ENCODE measurements at places on chromosomes 4 and X.
A peak's percentile ranks its signal among the peaks of the same experiment; 100 is the strongest.

DNA sequence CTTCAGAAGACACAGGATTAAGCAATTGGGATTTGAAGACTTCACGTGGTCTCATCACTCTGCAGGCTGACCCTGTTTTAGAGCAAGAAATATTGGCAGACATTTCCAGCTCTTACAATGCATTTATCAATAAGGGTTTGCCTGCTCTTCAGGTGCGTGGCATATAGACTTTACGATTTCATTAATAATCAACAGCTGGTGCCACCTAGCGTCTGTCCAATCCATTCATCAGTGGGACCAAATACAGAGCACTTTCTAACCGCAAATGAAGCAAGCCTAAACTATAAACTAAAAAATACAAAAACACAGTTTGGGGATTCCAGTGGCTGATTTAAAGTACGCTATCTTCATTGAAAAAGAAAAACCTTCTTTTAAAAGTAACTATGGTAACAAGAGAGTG is 125.4 kb upstream of the DMD start:
- H3K36me3 ChIP-seq: no peaks in the 10 kb centered on the region
- DNase-seq: peak; percentile 26
- H3K4me3 ChIP-seq: no peak overlapping the region
- no peaks in the 10 kb centered on the region for H3K4me1 ChIP-seq

GRCh38 chrX:116409219-116409618 is 27.2 kb upstream of the SLC6A14 start:
- no peak overlapping the region for H3K4me3 ChIP-seq
- H3K27ac ChIP-seq: no peak overlapping the region
- no peaks in the 10 kb centered on the region for H3K27me3 ChIP-seq
- H3K36me3 ChIP-seq: no peaks in the 10 kb centered on the region

- H3K27me3 ChIP-seq: no peaks in the 10 kb centered on the region
- H3K4me3 ChIP-seq: no peak overlapping the region
- H3K4me1 ChIP-seq: no peaks in the 10 kb centered on the region
Measured at GRCh38 chr4:149836546-149836945, 20.9 kb upstream of the IQCM start.

GRCh38 chr4:1473718-1474117 is 67.5 kb upstream of the NKX1-1 start:
- H3K27ac ChIP-seq: no peak overlapping the region
- H3K36me3 ChIP-seq: no peaks in the 10 kb centered on the region
- DNase-seq: no peak

DNA sequence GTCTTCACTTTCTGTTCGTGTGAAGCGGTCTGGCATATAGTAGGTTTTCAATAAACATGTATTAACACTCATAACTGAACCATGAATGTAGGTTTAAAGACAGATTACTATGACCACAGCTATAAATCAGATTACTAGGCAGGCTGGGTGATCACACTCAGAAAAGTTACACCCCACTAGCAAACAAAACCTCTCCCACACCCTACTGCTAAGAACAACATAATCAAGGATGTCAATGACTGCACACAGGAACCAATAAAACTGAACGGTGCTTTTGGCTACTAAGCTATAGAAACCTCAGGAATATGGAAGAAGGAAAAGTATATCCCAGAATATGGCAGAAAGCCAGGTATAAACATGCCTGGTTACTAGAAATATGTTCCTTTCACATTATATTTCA is 676.9 kb downstream of the SMARCA1 start:
- no peak for DNase-seq
- H3K27ac ChIP-seq: no peak overlapping the region
- H3K4me3 ChIP-seq: no peak overlapping the region

DNA sequence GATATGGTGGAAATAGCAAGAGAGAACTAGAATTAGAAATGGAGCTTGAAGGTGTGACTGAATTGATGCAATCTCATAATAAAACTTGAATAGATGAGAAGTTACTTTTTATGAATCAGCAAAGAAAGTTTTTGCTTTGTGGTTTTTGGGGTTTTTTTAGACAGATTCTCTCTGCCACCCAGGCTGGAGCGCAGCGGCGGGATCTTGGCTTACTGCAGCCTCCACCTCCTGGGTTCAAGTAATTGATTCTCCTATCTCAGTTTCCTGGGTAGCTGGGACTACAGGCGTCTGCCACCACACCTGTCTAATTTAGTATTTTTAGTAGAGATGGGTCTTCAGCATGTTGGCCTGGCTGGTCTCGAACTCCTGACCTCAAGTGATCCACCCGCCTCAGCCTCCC is 23.7 kb upstream of the NEIL3 start:
- no peak for DNase-seq
- H3K36me3 ChIP-seq: no peaks in the 10 kb centered on the region
- no peak overlapping the region for H3K4me3 ChIP-seq
- H3K27me3 ChIP-seq: no peaks in the 10 kb centered on the region
- no peaks in the 10 kb centered on the region for H3K4me1 ChIP-seq

DNA sequence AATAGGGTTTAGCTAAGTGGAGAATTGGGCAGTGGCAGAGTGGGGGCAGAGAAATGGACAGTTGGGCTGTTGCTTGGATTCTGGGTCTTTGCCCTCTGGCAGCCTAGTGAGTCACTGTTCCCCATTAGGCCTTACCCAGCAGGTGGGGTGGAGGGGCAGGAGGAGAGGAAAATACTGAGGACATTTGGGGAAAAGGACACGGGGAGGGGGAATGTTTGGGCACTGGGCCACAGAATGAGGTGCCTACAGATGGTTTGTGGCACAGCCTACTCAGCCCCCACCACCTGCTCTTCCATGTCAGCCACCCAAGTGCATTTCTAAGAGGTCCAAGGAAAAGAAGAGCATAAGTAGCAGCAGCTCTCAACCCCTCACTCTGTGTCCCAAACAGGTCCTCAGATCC is 13.0 kb downstream of the SLC16A2 start:
- no peak for DNase-seq
- H3K4me3 ChIP-seq: no peak overlapping the region
- H3K27ac ChIP-seq: no peak overlapping the region
- no peaks in the 10 kb centered on the region for H3K4me1 ChIP-seq

DNA sequence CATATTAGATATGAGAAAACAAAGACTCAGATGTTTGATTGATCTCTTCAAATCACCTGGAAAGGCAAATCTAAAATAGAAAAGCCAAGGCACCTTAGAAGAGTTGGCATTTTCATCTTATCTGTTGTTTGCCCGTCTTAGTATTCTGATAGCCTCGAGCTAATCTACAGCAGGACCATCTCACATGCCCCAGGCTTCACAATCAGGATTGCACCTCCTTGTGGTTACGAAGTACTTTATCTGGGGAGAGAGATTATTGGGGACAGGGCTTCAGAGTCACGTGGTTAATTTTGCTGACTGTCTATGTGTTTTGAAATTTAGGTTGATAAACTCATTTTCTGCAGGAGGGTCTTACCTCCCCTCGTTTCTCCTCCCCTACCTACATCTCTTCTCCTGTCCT is 313.1 kb upstream of the ANXA10 start:
- no peak overlapping the region for H3K27ac ChIP-seq
- DNase-seq: peak; percentile 19
- no peaks in the 10 kb centered on the region for H3K36me3 ChIP-seq
- no peaks in the 10 kb centered on the region for H3K4me1 ChIP-seq
- H3K27me3 ChIP-seq: no peaks in the 10 kb centered on the region
- H3K4me3 ChIP-seq: no peak overlapping the region

DNA sequence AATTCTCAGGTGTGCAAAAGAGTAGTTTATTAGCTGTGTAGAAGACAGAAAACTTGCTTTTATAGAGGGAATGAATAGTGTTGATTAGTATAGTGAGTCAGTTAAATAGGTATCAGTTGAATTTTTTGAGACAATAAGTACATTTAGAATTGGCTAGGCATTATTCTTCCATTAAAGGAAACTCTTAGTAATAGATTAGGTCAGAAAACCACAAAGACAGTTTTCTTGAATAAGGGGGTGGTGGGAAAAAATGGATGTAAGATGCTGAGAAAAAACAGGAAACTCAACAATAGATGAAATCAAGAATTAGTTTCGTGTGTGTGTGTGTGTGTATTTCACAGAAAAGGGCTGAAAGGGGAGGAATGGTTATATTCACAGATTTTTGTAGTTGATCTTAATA is 16.8 kb downstream of the CD38 start:
- no peaks in the 10 kb centered on the region for H3K4me1 ChIP-seq
- no peaks in the 10 kb centered on the region for H3K27me3 ChIP-seq
- no peaks in the 10 kb centered on the region for H3K36me3 ChIP-seq

GRCh38 chr4:183098019-183098722 is 886 bp upstream of the WWC2 start:
- H3K4me1 ChIP-seq: no peaks in the 10 kb centered on the region
- peak overlapping the region; percentile 98 for H3K27ac ChIP-seq
- DNase-seq: no peak
- no peaks in the 10 kb centered on the region for H3K36me3 ChIP-seq
- no peaks in the 10 kb centered on the region for H3K27me3 ChIP-seq

DNA sequence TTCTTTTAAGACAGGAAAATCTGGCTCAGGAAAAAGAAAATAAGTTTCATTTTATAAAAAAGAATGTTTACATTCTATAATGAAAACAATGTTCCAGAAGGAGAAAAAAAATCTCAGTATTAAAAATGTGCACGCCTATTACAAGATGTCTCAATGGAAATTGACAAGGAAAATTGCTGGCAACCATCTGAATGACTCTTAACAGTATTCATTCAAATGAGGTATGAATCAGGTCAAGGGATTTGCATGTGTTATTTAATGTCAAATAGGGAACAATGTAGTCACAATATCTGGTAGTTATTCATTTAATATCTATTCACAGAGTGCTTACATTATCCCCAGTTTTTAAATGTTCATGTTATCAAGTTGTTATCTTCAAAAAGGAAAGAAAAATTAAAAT is 208.4 kb upstream of the TRAM1L1 start:
- no peaks in the 10 kb centered on the region for H3K4me1 ChIP-seq
- no peak for DNase-seq
- no peak overlapping the region for H3K4me3 ChIP-seq
- H3K27ac ChIP-seq: no peak overlapping the region
- H3K36me3 ChIP-seq: no peaks in the 10 kb centered on the region

GRCh38 chr4:7838136-7838782 is 101.4 kb downstream of the AFAP1 start:
- no peaks in the 10 kb centered on the region for H3K36me3 ChIP-seq
- H3K4me1 ChIP-seq: peaks cover 3% of the 10 kb centered on the region
- H3K27me3 ChIP-seq: no peaks in the 10 kb centered on the region

DNA sequence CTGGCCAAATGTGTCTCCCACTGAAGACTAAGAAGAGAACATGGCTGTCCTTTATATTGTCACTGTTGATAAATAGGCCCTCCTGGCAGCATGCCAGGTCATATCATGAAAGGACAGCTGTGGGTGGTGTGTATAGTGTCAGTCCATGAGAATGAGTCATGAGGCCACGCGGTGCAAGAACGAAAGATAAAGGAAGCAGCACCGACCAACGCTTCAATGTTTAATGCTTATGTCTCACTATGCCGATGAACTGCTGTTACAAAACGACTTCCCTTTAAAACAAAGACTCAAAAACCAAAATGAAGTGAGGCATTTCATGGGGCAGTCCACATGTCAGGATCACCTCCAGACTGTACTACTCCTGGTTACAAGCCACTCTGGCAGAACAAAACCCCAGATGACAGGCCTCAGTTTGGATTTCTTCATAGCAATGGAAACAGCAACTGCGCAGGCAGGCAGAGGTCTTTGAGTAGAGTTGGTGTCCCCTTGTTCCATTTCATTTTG is 5.2 kb upstream of the TCEANC start:
- H3K27ac ChIP-seq: no peak overlapping the region
- no peak for DNase-seq
- no peaks in the 10 kb centered on the region for H3K4me1 ChIP-seq

DNA sequence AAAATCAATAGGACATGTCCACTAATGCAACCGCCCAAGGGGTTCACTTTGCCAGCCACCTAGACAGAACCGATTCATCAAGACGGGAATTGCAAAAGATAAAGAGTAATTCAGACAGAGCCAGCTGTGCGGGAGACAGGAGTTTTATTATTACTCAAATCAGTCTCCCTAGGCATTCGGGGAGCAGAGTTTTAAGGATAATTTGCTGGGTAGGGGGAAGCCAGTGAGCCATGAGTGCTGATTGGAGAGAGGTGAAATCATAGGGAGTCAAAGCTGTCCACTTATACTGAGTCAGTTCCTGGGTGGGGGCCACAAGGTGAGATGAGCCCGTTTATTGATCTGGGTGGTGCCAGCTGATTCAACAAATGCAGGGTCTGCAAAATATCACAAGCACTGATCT is 8.5 kb downstream of the TMEM184C start:
- no peaks in the 10 kb centered on the region for H3K4me1 ChIP-seq
- no peaks in the 10 kb centered on the region for H3K27me3 ChIP-seq
- no peak overlapping the region for H3K4me3 ChIP-seq
- no peak for DNase-seq
- H3K27ac ChIP-seq: no peak overlapping the region

GRCh38 chrX:111376486-111376885 is 35.5 kb downstream of the DCX start:
- no peaks in the 10 kb centered on the region for H3K4me1 ChIP-seq
- H3K36me3 ChIP-seq: no peaks in the 10 kb centered on the region
- no peak for DNase-seq
- H3K4me3 ChIP-seq: no peak overlapping the region
- no peak overlapping the region for H3K27ac ChIP-seq
- H3K27me3 ChIP-seq: no peaks in the 10 kb centered on the region

- H3K27ac ChIP-seq: no peak overlapping the region
- no peaks in the 10 kb centered on the region for H3K36me3 ChIP-seq
- no peak overlapping the region for H3K4me3 ChIP-seq
- H3K27me3 ChIP-seq: no peaks in the 10 kb centered on the region
- no peaks in the 10 kb centered on the region for H3K4me1 ChIP-seq
Measured at GRCh38 chrX:75303795-75304194, 29.9 kb downstream of the UPRT start.

GRCh38 chr4:22130741-22131140 is 182.2 kb upstream of the KCNIP4 start:
- H3K4me3 ChIP-seq: no peak overlapping the region
- H3K27me3 ChIP-seq: no peaks in the 10 kb centered on the region
- no peak overlapping the region for H3K27ac ChIP-seq
- no peaks in the 10 kb centered on the region for H3K4me1 ChIP-seq
- DNase-seq: no peak

DNA sequence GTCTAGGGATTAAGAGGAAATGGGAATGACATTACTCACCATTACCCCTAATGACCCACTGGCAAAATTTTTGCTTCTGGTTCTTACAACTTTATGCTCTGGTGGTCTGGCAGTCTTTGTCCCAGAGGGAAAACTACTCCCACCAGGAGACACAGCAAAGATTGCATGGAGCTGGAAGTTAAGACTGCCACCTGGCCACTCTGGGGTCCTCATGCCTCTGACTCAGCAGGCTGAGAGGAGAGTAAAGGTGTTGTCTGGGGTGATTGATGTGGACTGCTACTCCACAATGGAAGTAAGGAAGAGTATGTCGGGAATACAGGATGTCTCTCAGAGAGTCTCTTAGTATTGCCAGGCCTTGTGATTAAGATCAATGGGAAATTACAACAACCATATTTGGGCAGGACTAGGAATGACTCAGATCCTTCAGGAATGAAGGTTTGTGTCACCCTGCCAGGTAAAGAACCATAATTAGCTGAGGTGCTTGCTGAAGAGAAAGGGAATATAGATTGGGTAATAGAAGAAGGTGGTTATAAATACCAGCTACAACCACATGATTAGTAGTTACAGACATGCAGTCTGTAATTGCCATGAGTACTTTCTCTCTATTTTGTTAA is 215.5 kb downstream of the GPAT3 start:
- H3K4me1 ChIP-seq: no peaks in the 10 kb centered on the region
- peak; percentile 69 for DNase-seq
- H3K27ac ChIP-seq: no peak overlapping the region
- H3K36me3 ChIP-seq: no peaks in the 10 kb centered on the region

- DNase-seq: no peak
- H3K4me1 ChIP-seq: no peaks in the 10 kb centered on the region
- H3K36me3 ChIP-seq: no peaks in the 10 kb centered on the region
- no peak overlapping the region for H3K4me3 ChIP-seq
Measured at GRCh38 chr4:70182517-70183167, 12.9 kb upstream of the ODAM start.
